OCI-M1 (cell line): ENCODE measurements at places on chromosomes 6 and 20.

- no peak for DNase-seq
These were observed 18.5 kb downstream of the CST8 start for GRCh38 chr20:23509247-23509913.

DNA sequence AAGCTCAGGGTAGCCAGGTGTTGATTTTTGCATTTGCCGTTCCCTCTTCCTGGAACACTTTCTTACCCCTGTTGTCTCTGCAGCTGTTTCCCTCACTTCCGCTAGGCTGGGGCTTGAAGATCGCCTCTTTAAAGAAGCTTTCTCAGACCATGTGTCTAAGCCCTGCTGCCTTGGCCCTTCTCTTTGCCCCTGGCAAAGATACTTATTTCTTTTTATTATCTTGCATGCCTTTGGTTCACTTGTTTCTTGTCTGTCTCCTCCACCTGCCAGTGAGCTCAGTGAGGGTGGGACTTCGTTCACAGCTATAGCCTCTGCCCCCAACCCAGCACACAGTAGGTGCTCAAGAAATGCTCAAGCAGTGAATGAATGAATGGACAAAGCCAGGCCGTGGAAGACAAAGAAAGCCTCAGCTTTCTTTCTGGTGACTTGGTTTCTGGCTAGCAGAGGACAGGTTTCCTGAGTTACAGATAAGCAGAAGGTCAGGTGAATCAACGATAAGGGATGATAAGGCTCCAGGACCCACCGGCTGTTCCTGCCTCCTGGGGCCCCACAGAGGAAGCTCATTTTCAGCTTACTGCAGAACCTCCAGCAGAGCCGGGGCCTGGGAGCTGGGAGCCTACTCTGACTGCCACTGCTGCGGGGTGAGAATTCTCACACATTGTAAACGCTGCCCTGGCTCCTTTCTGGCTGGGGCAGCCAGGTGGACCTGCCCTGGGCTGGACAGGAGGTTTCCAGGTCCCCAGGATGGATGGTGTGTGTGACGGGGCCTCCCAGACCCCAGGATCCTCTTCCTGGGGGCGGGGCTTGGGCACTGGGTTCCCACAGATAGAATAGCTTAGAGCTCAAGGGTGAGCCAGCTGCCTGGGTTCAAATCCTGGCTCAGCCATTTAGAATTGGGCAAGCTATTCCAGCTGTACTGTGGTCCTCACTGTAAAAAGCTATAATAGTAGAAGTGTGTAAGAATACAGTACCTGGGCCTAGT, 29.8 kb downstream of the SNAI1 start:
- DNase-seq: peak; percentile 45

- no peak for DNase-seq
These were observed 61.4 kb downstream of the CARMIL1 start for GRCh38 chr6:25340431-25341202.

- no peak for DNase-seq
These were observed 219.9 kb upstream of the GMDS start for GRCh38 chr6:2465336-2465735.

DNA sequence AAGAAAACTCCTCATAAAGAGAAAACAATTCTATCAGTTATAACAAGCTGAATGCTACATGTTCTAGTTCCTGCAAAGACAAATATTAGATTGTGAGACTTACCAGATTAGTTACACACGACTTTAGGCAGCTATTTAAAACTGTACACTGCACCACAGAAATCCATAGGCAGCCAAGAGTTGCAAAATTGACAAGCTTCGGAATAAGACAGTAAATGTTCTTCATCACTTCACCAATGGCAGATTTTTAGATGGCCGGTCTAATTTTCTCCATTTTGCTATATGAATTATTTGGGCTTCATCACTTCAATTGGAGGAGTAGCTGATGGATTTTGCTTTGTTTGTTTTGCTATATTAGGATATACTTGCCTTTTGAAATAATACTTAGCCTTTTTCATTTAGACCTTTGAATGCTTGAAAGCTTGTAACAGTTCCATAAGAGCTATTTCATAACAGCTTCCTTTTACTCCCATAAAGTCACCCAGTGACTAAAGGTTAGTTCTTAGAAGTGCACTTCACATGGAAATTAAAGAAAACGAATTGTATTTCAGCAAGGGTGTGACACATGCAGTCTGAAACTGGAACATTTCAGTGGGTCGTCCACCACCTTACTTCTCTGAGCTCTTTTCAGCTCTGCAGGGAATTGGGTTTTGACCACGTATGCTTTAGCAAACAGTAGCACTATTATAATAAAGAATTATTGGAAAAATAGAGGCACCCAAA, at the start of gene ROS1:
TSS of gene ROS1 (minus strand) at position 512 of the 723 bp plus-strand sequence. CDS start at position 226, 286 bp downstream.
- peak; percentile 28 for DNase-seq

DNA sequence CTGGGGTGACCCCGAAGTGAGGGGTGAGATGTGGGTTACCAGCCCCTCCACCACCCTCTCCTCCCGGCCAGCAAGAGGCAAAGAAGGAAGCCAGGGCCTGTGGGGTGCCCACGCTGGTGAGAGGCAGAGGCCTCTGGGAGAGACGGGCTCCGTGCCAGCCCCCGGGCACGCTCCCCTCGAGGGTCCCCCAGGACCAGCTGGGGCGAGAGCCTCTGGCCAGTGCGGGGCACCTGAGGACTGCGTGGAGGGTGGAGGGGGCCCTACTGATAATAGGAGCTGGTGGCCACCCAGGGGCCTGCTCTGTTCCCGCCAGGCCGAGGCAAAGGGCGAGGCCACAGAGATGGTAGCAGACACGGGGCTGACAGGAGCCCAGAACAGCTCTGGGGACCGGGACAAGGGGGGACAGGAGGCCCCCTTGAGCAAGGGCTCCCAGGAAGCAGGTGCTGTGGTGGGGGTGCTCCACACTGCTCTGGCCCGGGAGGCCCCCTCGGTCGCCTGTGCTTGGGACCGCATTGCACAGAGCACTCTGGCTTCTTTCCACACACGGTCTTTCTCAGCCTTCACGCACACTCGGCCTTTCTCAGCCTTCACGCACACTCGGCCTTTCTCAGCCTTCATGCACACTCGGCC, 226.9 kb downstream of the TTLL2 start:
- DNase-seq: no peak

DNA sequence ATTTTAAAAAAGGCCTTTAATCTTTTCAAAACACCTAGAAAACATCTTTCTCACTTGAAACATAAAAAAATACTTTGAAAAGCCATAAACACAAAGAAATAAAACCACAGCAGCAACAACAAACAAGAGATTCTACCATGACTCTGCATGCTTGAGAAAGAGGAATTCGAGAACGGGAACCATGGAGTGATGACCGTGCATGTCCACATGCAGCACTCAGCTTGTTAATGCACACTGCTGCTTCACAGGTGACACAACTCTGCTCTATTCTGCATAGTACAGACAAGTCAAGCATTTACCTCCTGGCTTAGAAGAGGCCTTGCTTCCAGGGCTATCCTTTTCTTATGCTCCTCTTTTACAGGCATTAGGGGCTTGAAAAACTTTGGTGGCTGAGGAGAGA, 64.9 kb upstream of the NUP153 start:
- DNase-seq: no peak

DNA sequence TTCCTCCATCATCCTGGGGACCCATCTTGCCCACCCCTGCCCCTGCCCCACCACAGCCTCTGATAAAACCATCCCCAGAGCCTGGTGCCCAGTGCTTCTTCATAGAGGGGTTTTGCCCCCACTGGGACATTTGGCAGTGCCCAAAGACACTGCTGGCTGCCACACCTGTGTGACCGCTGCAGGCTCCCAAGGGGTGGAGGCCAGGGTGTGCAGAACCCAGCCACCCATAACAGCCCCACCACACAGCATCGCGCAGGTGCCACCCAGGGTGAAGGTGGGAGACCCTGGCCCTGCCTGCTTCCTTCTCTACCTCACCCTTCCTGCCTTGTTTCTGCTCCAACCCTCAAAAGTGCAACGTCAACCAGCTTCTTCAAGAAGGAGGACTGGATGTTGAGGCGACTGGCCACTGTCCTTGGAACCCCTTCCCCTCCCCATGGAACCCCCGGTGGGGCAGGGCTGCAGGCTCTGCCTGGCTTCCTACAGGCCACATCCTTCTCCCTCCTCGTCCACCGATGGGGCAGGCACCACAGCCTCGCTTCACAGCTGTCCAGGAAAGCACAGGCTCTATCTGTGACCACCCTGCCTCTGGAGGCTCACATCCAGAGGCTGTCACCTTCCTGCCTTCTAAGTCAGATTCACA, 79.2 kb upstream of the MPC1 start:
- DNase-seq: no peak

DNA sequence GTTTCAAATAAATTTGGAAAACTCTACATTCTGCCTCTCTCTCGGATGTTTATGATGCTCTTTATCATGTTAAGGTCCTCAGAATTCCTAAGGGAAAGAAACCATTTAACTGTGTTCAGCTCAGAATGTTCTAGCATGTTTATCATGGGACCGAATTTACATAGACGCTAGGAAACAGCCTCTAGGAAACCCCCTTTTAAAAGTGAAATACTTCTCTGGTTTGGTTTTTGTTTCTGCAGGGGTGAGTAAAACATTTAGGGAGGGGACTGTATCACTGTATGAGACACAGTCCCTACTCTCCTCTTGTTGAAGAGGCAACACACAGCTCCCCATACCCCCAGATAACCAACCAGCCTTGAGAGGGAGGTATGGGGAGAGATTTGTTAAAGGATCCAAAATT, 267.6 kb upstream of the SUPT3H start:
- no peak for DNase-seq

DNA sequence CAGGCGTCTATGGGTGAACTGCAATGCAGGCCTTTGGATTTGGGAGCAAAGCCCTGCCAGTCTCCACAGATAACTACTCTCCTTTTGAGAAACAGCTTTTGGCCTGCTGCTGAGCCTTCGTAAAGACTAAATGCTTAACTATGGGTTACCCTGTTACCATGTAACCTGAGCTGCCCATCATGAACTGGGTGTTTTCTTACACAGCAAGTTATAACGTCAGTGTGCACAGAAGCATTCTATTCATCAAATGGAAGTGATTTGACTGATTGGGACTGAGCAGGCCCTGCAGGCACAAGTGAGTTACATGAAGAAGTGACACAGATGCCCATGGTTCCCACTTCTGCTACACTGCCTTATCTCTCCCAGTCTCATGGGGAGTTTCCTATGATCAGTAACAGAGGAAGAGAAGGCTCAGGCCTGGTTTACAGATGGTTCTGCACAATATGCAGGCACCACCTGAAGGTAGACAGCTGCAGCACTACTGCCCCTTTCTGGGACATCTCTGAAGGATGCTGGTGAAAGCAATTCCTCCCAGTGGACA, 319.1 kb downstream of the CD83 start:
- DNase-seq: peak; percentile 17

GRCh38 chr6:43699564-43700186, 12.1 kb upstream of the MRPS18A start:
- DNase-seq: no peak
